ENCODE measurements at places on chromosomes 1 and 21. TPM values are rescaled to one million over a fixed set of nuclear protein-coding genes. Genes with fewer than 3 reads are reported as not detected.
A peak's percentile ranks its signal among the peaks of the same experiment; 100 is the strongest.

DNA sequence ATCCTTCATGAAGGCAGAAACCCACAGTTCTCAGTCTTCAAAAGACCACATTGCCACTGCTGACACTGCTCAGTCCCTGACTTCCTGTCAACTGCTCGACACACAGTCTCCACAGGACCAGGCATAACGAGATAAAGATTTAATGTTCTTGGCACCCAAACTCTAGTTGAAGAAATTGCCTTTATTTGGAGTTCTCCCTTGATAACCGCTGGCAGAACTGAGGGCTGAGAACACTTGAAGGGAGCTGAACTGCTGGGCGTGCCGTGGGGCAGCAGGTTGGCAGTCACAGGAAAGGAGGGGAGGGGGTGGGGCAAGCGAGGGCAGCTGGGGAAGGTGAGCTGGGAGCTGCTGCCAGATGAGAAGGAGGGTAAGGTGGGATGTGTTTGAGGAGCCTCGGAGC, 15.9 kb downstream of the HENMT1 start:
- no peak for DNase-seq

DNA sequence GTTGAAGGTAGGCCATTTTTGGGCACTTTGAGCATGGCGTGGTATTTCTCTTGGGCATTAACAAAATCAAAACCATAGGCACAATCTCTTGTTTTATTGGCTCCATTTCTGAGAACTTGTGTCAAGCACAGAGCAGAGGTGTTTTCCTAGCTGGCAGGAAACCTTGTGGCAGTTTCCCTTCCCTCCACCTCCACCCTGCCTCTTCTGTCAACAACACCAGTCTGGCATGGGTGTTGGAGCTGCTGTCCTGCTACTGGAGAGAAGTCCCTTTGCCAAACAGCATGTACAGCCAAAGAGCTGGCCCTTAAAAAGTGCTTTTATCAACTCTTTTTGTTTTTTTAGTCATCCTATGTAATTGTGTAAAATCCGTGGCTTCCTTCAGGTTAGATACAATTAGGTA, 16.0 kb downstream of the ATP1A1 start:
- no peak for DNase-seq

DNA sequence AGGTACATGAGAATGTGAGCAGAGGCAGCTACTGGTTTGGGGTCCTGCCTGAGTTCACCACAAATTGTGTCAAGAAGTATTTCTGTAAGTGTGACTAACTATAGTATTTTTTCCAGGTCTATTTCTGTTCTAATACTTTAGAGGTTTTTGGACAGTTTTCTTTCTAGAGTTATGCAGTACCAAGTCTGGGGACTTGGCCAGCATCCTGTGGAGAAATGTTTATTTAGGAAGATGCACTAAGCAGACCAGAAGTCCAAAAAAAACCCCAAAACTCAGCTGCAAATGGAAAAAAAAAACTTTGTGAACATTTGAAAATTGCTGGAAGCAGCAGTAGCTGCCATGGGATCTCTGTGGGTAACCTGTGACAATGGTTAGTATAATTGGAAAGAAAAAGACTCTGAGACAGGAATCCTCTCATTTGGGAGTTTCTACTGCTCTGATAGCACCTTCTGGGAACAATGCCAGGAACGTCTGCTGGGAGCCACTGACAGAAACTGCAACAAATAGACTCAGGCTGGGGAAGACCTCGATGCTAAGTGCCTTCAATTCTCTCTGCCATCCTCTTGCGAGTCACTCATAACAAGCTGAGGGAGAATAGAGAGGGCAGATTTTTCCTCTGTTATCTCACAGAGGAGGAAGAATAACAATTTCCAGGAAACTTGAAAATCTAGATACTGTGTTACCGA, 37.6 kb downstream of the OR10R2 start:
- no peak for DNase-seq

DNA sequence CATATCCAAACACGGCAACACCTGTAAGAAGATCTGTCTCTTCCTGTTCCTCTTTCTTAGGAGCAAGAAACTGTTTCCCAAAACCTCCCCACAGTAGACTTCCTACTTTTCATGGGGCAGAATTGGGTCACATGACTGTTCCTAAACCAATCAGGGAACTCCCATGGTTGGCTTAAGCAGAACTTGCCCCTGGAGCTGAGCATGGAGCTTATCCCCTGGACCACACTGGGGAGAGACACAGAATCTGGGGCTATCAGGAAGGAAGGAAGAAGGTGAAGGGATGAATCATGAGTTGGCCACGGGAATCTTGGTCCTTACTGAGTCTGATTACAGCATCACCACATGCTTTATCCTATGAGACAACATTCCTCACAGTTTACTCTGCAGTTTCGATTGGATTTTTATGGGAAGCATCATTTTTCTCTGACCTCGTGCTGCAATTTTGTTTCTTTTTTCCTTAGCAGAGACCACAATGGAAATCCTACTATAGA, 81.8 kb downstream of the CDC7 start:
- peak; percentile 96 for DNase-seq

- DNase-seq, result peak; percentile 36
Measured at GRCh38 chr1:240464099-240464498, 147.9 kb downstream of the GREM2 start.

DNA sequence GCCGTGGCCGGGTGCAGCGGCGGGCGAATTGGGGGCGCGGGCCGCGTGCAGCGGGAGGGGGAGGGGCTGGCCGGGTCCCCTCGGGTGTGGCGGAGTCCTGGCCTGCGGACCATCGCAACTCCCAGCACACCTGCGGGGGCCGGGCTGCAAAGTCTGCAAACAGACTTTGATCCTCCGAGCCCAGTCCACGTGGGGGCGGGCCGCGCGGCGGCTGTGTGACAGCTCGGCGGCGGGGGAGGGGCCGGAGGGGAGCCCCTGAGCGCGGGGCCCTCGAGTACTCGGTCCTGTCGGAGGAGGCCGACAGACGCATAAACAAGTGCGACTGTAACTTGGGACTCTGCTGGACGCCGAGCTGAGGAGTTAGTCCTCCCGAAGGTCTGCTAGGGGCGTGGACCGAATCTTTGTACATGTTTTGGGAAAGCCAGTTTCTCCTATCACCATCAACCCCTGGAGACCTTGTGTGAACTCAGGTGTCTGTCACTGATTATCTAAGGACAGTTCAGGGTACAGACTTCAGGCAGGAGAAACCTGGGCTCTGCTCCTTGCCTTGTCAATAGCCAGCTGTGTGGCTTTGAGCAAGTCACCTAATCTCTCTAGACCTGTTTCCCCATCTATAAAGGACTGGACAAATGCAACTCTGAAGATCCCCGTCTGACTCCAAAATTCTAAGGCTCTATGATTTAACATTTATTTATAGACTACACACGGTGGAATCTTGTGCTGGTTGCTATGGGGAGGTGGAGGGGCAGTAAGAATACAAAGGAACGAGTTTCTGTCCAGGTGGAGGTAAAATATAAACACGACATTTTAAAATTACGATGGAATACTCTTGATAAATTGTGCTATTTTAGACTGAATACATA, 710 bp upstream of the SLC30A1 start:
- peak; percentile 32 for DNase-seq

GRCh38 chr1:22776035-22776613, 65.5 kb downstream of the EPHB2 start:
- DNase-seq, result peak; percentile 10

DNA sequence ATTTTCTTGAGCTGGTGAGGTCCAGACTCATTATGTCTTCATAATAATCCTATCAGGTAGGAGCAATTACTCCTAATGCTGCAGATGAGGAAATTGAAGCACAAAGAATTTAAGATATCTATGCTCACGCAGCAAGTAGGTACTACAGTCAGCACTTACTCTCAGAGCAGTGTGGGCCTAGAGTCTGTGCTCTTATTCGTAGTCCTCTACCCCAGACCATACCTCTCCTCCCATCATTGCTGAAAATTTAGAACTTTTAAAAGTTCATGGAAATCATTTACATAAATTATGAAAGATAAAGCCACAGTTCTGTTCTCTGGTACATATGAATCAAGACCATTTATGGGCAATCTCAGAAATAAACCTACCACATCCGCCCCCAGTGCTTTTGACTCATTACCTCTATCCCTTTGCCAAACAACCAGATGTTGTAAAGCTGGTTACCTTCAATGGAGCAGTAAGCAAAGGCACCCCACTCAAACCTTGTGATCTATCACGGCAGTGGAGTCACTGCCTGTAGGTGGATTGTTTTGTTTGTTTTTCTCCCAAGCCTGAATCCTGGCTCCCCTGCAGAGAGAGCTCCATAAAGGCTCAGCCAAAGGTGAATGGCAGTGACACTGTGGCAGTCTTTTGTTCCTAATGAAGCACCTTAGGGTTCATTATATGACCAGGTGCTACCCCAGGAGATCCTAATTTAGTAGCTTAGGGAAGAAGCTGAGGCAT, 20.9 kb upstream of the MAN1A2 start:
- DNase-seq, result no peak

Gene KIF17
- 6.5 TPM for total RNA-seq

Measured in HFFc6 (cell line).